NCI-H1105 treated with DMSO at 0.1 percent for 48 hours (cell line): ENCODE measurements at places on chromosomes 4 and X.

DNA sequence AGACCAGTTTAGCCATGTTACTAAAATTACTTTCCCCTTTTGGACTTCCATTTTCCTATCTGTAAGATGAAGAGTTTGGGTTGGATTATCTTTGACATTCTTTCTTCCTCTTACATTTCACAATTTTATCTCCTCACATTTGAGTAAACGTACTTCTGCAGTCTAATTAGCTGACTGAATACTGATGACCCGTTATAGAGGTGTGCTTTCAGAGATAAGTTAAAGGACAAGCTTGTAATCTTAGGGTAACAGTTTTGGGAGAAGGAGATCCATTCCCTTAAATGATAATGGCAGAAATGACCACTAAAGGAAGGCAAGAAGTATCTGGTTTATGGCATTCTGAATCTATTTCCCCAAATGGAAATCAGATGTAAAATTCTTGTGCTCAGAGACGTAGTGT lies 222.6 kb upstream of the FTHL17 start:
- DNase-seq, result no peak

DNA sequence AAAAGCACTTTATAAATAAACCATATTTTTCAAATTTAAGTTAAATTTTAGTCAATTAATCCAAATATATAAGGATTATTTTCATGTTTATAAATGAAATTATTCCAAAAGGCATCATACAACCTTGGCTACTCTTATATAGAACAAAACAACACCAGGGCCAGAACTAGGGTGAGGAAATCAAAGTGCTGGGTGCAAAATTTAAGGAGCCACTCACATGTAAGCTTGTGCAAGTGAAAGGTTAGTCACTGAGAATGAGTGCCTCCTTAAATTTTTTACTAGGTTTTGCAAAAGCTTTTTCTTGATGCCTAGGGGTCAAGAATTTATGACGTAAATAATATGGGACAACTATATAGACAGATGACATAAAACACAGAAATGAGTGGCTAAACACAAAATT lies 83.4 kb upstream of the COX18 start:
- DNase-seq, result no peak

DNA sequence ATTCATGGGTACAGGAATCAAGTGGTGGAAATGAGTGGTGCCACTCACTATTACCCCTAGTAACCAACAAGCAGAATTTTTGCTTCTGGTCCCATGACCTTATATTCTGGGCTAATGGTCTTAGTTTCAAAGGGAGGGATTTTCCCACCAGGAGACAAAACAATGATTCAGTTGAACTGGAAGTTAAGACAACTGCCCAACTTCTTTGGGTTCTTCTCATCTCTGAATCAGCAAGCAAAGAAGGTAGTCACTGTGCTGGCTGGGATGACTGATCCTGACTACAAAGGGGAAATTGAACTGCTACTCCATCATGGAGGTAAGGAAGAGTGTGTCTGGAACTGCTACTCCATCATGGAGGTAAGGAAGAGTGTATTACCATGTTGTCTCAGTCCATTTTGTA lies 87.2 kb downstream of the IL13RA2 start:
- DNase-seq, result no peak

- DNase-seq, result no peak
Observed at GRCh38 chr4:23728393-23728792, 161.5 kb downstream of the PPARGC1A start.

DNA sequence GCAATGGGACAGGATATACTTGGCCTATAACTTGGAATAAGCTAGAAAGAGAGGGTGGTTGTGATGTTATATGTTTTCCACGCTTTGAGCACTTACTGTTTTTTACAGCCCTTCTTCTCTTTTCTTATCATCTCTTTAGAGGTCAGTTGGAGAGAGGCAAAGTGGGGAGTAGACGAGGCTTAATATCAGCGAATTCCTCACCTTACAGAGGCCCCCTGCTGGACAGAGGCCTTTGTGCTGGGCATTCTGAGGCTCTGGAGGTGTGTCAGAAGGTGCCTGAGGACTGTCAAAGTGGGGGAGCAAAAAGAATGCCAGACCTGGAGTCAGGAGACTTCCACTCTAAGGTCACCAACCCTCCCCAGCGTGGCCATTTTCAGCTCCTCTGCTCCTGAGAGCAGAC lies 42.5 kb downstream of the MAMLD1 start:
- no peak for DNase-seq

GRCh38 chr4:26248647-26249046 lies 72.2 kb upstream of the RBPJ start:
- peak; percentile 66 for DNase-seq

- DNase-seq, result no peak
Observed at GRCh38 chrX:13837290-13837745, 20.4 kb upstream of the GPM6B start.

DNA sequence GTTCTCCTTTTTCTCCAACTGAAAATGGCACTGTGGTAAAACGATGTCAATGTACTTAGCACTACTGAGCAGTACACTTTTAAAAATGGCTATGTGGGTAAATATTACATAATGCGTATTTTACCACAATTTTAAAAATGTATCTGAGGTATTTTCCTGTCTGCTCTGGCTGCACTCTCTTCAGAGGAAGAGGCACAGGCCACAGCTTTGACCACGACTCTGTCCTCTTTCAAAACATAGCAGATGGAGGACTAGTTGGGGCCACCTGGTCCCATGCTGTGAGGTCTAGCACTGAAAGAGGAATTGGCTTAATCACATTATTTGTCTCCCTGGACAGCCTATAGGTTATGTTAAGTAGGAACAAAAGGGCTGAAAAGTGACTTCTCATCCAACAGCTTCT lies 5.2 kb downstream of the KCNE5 start:
- DNase-seq, result no peak

DNA sequence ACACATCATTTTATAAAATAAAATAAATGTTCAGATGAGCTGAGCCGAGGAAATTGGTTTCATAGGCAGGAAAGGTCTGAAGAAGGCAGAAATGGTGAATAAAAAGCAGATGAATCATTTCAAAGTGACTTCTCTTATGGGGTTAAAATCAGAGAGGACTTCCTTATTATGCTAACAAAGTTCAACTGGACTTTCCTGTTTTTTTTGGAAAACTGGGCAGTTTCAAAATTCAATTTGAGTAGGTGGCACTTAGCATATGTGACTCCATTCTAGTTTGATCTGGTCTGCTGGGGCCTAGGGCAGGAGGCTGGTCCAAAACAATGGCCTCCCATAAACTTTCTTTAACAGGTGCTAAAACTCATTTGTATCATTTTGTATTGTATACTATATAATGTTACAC lies 1794.9 kb upstream of the TENM3 start:
- DNase-seq, result no peak

- DNase-seq, result peak; percentile 46
Observed at GRCh38 chrX:112642349-112642748, 37.4 kb downstream of the LHFPL1 start.

GRCh38 chr4:6702761-6703160 lies 6.9 kb downstream of the MRFAP1L1 start:
- no peak for DNase-seq

DNA sequence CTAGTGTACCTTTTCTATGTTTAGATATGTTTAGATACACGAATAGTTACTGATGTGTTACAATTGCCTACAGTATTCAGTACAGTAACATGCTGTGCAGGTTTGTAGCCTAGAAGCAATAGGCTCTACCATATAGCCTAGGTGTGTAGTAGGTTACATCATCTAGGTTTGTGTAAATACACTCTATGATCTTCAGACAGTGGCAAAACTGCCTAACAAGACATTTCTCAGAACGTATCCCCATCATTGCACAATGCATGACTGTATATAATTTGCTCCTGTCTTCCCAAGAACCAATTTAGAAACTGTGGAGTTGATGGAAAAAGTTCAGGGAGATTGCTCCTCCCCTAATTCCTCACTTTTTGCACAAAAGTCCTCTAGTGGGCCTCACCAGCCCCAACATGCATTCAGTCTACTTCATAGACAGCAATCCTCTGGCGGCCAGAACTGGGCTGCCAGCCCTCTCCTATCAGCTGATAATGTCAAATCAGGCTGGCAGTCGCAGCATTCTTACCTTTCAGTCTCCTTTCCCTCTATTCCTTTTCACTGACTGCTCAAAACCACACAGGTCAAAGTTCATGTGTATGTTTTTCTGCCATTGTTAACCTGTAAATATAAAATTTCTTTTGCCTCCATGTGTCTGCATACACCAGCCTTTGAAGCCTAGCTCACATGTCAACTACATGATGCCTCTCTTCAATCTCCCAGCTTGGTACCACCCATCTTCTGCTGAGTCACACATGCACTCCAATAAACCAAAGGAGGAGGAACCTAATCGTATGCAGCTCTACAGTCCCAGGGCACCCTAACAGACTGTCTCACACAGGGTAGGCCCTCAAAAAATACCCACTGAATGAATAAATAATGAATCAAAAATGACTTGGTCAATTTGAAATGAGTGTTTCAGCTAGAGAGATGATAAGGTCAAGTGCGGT lies 32.0 kb downstream of the BCLAF3 start:
- DNase-seq, result no peak
